CD8-positive, alpha-beta memory T cell (primary cell): ENCODE measurements at places on chromosomes 1 and 21. TPM values are rescaled to one million over a fixed set of nuclear protein-coding genes. Genes with fewer than 3 reads are reported as not detected.

The NHLH1 gene
- 0.48 TPM for total RNA-seq

The SEMA4A gene
- total RNA-seq: 23.0 TPM

The TRAF3IP3 gene
- total RNA-seq: 193 TPM

The KRTAP10-8 gene
- total RNA-seq: not detected

The CALML6 gene
- 0.78 TPM for total RNA-seq

The OR2W3 gene
- not detected for total RNA-seq

The C1QTNF12 gene
- total RNA-seq: 1.1 TPM

The CFHR2 gene
- not detected for total RNA-seq

GRCh38 chr1:201882665-201883132 is 6.0 kb upstream of the SHISA4 start:
- DNase-seq: no peak

GRCh38 chr1:6811583-6811982 is 26.3 kb downstream of the CAMTA1 start:
- no peak for DNase-seq

GRCh38 chr1:19488136-19488535 is 2.8 kb upstream of the CAPZB start:
- no peak for DNase-seq

GRCh38 chr1:180031664-180032063 is 77.1 kb downstream of the CEP350 start:
- DNase-seq: no peak

GRCh38 chr1:204841798-204842197 is 28.9 kb upstream of the NFASC start:
- no peak for DNase-seq

- peak; percentile 83 for DNase-seq
These were observed at the start of gene PTPN7 for GRCh38 chr1:202160377-202160940. TSS of gene PTPN7 (minus strand) at chr1:202160602. CDS start at chr1:202159402, 1,200 bp downstream.

- no peak for DNase-seq
These were observed 890.6 kb downstream of the KCNT2 start for GRCh38 chr1:195717651-195718050.

DNA sequence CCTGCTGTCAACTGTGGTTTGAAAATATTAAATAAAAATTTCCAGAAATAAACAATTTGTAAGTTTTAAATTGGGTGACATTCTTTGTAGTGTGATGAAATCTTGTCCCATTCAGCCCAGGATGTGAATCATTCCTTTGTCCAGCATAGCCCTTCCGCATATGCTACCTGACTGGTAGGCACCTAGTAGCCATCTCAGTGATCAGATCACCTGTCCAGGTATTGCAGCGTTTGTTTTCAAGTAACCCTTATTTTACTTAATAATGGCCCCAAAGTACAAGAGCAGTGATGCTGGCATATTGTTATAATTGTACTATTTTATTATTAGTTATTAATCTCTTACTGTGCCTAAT is 351.6 kb upstream of the B3GALT2 start:
- DNase-seq: no peak

DNA sequence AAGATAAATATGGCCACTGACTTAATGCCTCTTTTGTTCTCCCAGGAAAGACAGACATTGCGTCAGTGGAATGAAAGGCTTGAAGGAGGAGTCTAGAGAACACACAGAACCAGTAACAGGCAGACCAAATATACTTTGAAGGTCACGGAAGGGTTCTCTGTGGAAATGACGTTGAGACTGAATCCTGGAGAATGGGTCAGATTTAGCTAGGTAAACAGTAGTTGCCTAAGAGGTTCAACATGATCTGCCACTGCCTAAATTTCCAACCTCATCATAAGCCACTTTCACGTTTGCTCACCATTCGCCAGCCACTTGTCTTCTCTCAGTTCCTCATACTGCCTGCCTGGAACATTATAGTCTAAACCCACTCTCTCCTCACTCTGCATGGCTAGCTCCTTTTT is 20.5 kb downstream of the PLA2G4A start:
- DNase-seq: no peak

GRCh38 chr1:182170891-182171461 is 109.5 kb upstream of the ZNF648 start:
- no peak for DNase-seq

DNA sequence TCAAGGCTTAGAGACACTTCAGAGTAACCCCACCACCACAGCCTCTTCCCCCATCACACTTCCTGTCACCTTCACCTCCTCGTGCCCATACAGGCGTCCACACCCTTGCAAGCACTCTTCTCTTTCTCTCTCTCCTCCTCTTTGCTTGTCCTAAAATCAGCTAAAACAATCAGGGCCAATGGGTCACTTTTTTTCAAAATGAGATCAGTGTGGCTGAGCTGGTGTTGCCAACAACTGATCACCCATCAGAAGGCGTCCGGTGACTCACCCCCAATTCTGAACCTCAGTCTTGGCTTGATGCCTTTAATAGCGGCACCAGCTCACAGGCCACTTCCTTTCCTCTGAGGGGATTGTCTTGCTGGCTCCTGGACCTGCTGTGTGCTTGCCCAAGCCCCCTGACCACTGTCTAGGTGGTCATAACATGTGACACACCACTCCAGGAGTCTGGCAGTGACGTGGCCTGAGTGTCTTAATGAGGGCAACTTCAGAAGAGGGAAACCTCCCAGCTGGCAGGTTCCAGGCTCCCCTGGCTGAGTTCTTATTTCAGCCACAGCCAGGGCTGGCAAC is 1.6 kb downstream of the DRAXIN start:
- peak; percentile 22 for DNase-seq

DNA sequence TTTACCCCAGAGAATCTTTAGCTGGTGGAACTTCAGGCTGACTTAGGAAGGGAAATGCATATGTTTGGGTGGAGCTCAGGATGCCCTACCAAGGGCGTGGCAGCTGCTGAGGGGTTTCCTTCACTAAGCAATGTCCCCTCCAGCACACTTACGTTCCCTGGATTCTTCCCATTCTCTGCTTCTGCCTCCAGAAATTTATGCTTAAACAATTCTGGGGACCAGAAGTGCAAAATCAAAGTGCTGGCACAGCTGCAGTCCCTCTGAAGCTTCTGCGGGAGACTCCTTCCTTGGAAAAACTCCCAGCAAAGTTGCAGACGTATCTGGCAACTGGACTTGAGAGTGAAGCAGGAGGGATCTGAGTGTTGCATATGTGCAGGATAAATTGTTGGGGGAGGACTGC is 402.8 kb downstream of the PCP4 start:
- no peak for DNase-seq

- DNase-seq: no peak
These were observed 1.3 kb downstream of the FCGR2A start for GRCh38 chr1:161506336-161507223.

- DNase-seq: no peak
These were observed 12.8 kb downstream of the SH2D1B start for GRCh38 chr1:162398999-162399580.

DNA sequence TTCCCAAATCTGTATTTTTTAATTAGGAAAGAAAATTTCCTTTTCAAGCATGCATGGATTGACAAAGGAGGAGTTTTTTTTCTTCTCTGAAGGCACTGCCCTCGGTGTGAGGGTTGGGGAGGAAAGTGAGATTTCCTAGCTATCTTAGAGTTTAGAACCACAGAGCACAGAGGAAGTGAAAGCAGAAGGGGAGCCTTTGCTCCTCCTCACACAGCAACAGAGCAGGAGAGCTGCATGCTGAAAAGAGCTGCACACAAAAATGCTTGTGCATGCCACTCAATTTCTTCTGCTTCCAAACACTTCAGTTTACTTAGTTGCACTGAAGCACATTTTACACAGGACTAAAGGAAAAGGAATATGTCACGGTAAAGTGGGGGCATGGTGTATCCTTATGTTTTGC is 308.1 kb downstream of the GPATCH2 start:
- DNase-seq: no peak

GRCh38 chr1:168164771-168165170 is 14.0 kb upstream of the TIPRL start:
- DNase-seq: no peak

DNA sequence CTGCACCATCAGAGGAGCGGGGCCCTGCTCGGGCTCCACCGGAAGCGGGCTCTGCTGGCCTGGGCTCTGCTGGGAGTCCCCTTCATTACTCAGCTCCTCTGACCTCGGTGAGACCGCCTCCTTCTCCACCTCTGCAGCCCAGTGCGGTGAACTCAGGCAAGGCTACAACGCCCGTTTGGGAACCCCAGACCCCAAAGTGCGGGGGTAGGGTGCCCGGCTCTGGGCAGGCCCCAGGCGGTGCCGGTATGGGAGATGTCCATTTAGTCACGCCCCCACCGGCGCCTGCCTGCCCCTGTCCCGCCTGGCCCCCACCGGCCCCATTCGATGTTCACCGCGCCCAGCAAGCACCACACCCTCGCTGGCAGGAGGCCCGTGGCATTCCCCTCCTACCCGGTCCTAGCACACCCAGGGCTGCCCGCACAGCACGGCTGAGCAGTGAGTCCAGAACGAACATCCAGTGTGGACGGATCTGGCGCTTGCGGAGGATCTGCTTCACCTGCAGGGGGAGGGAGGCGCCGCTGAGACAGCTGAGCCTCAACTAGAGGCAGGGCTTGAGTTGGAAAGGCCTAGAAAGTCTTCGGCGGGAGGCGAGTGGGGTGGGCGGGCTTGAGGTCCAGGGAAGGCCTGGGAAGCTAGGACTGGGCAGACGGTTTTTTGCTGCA is 10.0 kb downstream of the MAP3K6 start:
- peak; percentile 79 for DNase-seq

GRCh38 chr21:26845066-26845758 is at the start of gene ADAMTS1:
TSS of gene ADAMTS1 (minus strand) at chr21:26845409. CDS start at chr21:26844954, 455 bp downstream.
- no peak for DNase-seq

GRCh38 chr1:95723346-95723745 is 489.3 kb downstream of the RWDD3 start:
- DNase-seq: no peak

DNA sequence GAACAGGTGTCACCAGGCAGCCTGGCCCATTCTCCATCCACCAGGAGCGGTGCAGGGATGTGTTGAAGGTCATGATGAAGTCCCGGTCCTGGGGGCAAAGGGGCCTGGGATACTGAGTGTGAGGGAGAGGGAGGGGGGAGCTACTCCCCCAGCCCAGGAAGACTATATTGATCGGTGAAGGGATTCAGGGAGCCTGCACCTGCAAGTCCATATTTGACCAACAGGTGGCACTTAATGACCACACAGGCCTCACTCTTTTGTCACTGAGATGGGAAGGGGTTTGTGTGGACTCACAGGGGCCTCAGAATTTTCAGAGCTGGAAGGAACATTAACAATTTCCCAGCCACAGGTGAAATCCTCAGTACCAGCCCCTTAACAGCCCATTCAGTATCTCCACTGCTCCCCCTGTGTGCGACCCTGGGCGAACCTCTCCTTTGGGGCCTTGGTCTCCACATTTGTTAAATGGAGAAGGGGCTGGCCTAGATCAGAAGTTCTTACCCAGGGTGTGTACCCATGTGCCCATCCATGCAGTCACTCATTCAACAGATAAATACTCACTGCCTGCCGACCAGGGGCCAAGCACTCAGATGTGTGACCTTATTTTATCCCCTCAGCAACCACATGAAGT is 55.6 kb downstream of the NKAIN1 start:
- peak; percentile 6 for DNase-seq

GRCh38 chr1:40798366-40799281 is 15.0 kb downstream of the KCNQ4 start:
- no peak for DNase-seq

DNA sequence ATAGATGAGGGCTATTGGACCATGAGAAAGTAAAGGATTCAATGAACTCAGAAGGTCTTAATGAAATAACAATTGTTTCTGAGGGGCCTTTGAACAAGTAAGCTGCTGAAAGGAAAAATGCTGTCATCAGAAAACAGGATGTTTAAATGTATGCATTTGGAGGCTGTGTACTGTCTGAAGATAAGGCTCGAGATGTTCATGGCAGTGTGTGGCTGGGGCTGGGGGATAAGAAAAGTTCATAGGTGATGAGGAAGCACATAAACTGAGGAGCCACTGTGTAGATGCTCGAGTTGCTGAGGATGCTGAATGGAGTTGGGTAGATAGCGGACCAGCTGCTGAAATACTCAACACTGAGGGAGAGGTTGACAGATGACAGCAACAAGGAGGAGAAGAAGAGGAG is 17.8 kb downstream of the THEM4 start:
- DNase-seq: no peak

DNA sequence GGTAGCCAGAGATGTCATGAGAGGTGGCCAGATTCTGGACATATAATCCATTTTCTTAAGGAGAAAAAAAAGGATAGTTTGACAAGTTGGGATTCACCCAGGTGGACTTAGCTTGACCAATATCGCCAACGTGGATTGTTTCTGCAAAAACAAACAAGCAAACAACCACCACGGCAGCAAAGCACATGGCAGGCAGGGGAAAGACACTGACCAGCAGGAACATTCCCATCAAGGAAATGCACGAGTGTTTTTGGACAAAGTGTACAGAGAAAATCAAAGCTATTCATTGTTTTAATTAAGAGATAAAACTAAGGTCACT is 9.1 kb upstream of the PLA2G2C start:
- DNase-seq: no peak

DNA sequence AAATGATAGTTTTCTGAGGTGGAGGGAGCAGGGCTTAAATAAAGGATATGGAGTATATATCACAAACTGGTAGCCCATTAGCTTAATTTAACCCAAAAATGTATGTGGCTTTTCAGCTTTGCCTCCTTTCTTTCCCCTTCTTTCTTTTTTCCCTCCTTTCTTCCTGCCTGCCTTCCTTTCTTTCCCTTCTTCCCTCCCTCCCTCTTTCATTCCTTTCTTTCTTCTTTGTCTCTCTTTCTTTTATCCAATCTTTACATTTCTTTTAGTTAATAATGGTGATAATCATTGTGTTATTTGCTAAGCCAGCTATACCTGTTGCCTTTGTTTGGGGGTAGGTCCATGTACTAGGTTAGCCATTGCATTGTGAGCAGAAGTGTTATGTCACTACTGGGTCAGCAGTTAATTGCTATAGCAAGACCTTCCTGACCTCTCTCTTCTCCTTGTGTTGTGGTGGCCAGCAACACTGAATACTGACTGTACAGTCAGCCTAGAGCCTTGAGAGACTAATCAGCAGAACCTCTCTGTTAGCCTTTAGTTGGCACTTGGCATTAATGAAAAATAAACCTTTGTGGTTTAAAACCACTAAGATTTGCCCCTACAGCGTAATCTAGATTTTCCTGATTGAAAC is 5.1 kb downstream of the GORAB start:
- no peak for DNase-seq

- DNase-seq: no peak
These were observed 48.6 kb upstream of the COL11A1 start for GRCh38 chr1:103156966-103157365.

DNA sequence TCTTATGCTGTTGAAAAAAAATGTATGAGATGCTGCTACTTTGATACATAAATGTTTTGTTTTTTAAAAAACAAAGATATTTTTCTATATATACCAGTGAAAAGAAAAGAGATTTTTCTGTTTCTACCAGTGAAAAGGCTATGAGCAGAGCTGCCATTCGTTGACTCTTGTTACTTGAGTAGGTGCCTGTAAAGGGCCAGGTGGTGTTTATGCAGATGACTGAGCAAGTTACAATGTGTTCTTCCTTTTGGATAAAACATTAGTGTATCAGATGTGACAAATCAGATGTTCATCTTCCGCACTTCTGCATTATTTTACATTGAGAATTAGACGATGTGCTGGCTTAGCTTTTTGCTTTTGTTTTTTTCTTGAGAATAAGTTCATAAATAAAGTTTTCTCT is 45.4 kb downstream of the BARHL2 start:
- no peak for DNase-seq

- no peak for DNase-seq
These were observed 82.4 kb upstream of the POU3F1 start for GRCh38 chr1:38128926-38129453.

GRCh38 chr1:162169031-162169790 is 99.7 kb downstream of the NOS1AP start:
- no peak for DNase-seq

GRCh38 chr1:63943393-63943792 is 169.6 kb downstream of the ROR1 start:
- no peak for DNase-seq

- no peak for DNase-seq
These were observed 2.6 kb downstream of the COL16A1 start for GRCh38 chr1:31701091-31701736.
